Naive B cell (primary cell): ENCODE measurements at places on chromosomes 2 and 18.

DNA sequence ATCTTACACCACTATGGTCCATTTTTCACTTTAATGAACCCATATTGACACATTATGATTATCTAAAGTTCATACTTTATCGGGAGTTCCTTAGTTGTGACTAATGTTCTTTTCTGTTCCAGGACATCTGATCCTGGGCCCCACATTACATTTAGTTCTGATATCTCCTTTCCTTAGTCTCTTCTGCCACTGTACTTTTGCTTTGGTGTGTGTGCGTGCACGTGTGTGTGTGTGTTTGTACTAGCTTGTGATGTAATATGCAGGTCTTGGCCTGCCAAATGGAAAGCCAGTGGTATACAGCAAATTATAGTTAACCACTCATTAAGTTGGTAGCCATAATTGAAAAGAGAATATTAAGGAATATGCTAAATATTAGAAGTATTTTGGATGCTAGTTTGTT is 88.0 kb downstream of the CDC42EP3 start:
- no peak for DNase-seq

DNA sequence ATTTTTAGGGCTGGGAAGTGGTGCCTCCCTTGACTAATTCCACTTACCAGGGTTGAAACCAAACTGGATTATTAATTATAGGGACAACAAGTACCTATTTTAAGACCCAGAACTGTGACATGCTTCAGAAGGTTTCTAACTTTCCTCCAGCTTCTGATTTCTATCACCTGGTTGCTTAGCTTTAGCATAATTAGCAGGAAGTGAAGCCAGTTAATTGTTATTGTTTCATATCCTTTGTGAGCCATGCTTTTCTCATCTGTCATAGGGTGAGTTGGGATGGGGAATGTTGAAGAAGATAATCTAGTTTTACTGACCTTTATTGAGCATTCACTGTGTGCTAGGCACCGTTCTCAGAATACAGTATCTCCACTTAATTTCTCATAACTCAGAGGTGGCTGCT is 3.2 kb downstream of the YPEL5 start:
- DNase-seq = peak; percentile 37

- DNase-seq = no peak
These were observed 144.2 kb downstream of the ASB1 start for GRCh38 chr2:238570926-238571325.

DNA sequence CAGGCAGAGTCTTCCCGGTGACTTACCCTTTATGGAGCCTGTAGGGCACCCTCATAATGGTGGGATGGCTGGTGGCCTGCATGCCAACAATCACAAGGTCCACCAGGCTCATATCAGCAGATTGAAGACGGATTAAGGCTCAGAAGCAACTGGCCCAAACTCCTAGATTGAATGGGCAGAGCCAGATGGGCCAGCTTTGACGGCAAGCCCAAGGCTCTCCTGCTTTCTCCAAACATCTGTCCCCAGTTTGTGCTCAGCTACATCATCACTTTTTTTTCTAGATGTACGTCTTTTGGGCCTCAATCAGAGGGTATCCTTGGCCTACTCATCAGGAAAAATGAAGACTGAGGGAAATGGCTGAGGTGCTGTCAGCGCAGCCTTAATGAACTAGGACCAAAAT is 114.6 kb downstream of the VIT start:
- DNase-seq = no peak

DNA sequence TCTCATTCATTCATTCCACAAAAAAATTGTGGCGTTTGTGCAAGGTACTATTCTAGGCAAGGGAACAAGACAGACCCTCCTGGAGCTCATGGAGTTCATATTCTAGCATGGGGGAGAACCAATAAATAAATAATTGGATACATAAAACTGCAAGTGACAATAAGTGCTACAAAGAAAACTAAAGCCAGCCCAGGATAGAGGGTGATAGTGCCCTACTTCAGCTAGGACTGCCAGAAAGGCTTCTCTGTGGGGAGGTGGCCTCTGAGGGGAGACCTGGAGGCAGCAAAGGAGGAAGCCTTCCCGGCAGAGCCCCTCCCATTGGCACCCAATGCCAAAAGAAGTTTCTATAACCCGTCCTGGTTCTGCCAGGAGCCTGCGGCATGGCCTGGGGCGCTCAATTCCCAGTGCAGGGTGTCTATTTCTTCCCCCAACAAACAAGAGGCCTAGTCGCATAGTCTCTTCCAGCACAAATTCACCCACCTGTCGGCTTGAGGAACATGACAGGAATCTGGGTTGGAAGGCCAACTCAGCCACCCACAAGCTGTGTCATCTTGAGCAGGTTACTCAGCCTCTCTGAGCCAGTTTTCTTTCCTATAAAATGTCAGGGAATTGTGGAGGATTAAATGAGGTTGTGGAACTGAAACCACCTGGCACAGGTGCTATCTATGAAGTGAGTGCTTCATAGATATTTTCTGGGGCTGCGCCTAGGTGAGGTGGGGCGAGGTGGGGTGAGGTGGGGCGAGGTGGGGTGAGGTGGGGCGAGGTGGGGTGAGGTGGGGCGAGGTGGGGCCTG is 94.3 kb downstream of the ZFP36L2 start:
- DNase-seq = no peak

- no peak for DNase-seq
These were observed 321.9 kb downstream of the CELF4 start for GRCh38 chr18:37243741-37244140.
